GM12865 (cell line): ENCODE measurements at places on chromosomes 5 and 9.
A peak's percentile ranks its signal among the peaks of the same experiment; 100 is the strongest.

- peak; percentile 72 for DNase-seq
Measured at GRCh38 chr5:167819406-167819805, 472.0 kb upstream of the WWC1 start.

DNA sequence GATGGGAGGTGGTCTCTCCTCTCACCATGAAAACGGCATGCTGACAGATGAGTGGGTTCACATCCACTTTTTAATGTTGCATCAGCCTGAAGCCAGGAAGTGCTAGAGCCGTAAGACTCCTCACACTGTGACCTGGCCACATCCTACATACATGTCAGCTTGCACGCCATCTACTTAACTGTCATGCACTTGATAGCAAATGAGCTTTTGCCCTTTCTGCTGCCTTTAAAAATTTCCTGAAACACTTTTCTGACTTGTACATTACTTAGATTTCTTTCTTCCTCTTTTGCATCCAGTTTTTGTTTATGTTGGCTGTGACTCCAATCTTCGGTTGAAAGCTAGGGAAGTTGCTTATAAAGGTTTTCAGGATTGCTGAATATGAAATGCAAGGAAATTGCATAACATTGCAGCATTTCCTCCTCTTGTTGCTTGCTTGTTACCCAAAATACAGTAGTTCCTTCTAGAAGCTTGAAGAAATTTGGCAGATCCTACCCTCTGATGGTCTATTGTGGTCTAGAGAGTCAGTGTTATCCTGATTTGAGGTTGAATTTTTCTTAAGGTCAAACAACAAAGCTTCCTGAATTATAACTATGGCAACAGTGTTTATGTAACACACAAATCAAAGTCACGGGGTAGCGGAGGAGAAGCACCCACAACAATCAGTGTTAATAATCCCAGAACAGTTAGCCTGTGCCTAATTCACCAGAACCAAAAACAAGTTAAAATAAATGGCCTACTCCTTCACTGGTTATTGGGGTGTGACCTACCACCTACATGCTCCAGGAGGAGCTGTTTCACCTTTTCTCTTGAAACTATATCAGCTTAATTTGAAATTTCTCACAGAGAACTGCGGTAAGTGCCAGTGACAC, 232.5 kb downstream of the ARHGAP26 start:
- peak; percentile 96 for DNase-seq

DNA sequence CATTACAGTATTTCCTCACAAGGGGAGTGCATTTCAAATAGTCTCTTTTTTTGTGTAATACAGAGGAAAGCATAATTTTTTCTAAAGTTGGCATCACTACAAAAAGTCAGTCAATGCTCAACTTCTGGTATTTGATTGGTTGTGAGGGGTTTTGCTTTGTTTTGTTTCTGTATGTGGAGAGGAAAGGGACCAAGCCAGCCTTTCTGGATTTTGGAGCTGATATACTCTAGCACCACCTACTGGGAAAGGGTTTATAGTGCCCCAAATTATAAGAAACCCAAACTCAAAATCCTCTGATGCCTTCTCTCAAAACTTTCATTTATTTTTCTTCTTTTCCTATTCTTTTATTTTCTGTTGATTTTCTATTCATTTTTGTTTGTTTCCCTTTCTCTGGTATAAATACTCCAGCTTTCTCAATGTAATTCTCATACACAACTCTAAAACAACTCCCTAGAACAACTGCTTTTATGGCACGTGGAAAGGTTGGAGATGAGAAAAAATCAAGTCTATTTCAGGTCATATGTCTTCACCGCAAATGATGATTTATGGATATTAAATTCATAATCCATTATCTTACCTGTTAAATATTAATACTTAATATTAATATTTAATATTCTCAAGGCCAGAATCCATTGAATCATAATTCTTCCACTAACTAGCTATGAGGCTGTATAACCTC, 69.5 kb upstream of the ANXA1 start:
- DNase-seq: peak; percentile 35

DNA sequence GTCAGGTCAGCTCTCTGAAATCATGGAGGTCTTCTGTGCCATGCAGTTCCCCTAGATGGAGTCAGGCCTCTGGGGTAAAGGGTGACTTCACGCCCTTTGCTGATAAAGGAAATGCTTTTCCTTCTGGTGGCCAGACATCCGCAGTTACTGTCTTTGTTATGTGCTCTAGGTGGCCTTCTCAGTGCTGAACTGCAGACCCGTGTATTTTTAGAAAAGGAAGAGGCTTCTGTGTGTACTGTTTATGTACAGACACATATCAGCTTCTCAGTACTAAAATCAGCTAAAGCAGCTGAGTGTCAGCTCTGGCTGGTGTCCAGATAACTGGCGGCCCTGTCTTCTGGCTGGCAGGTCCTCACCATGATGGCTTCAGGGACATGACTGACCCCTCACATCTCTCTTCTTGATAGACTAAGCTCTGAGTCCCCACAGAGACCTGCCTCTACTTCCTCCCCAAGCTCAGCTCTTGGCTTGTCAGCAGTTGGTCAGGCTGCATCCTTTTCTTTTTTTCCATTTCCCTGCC, 75.3 kb downstream of the ARHGAP26 start:
- peak; percentile 9 for DNase-seq

GRCh38 chr9:120158221-120158620, 421.7 kb downstream of the CDK5RAP2 start:
- DNase-seq: no peak
